ENCODE measurements at places on chromosomes 7 and 10.

GRCh38 chr10:97411406-97411805 lies 10.3 kb upstream of the RRP12 start:
- no peak for DNase-seq

DNA sequence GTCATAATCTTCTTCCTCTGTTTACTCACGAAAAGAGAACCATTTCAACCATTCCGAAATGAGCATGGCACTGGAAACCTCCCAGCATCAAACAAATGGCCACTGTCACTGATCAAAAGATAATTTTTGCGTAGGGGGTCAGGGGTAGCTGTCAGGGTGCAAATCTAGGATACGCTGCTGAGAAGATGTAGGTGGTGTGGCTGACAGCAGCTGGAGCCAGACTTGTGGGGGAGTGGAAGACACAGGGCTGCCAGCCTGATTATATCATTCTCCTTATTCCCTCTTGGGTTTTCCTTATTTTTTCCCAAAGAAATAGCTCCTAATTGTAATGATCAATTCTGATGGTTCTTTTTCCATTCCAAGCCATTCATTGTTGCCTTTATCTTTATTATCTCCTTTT lies 266.1 kb downstream of the SORCS1 start:
- DNase-seq, result no peak

GRCh38 chr7:8363407-8364015 lies 69.9 kb upstream of the NXPH1 start:
- DNase-seq, result no peak

GRCh38 chr10:111107023-111107422 lies 30.2 kb downstream of the ADRA2A start:
- no peak for DNase-seq

DNA sequence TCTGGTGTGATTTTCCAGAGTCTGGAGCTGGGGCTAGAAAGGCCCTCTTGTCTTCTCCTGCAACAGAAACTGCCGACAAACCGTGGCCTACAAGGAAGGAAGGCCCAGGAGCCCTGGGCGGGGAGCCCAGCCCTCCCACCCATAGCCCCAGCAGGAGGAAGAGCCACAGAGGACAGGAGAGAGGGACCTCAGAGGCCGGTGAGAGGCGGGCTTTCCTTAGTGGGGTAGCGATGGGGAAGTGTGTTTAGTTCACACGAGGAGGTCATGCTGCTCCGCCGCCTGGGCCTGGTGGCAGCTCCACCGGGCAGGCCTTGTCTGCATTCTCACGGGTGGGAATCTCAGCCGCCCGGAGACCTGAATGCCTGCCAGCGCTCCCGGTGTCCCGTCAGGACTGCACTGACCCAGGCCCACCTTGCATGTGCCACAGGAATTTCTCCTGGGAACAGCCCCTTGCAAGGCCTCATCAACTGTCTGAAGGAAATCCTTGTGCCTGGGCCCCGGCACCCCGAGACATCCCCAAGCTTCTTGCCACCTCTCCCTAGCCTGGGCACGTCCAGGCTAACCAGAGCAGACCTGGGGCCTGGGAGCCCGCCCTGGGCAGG lies 50.9 kb downstream of the ZNF467 start:
- no peak for DNase-seq

GRCh38 chr7:147022056-147022455 lies 905.5 kb downstream of the CNTNAP2 start:
- DNase-seq, result no peak

- DNase-seq, result no peak
These were observed 40.9 kb upstream of the FAM20C start for GRCh38 chr7:151346-152050.

GRCh38 chr10:102185811-102186527 lies 33.8 kb downstream of the NOLC1 start:
- DNase-seq, result no peak

DNA sequence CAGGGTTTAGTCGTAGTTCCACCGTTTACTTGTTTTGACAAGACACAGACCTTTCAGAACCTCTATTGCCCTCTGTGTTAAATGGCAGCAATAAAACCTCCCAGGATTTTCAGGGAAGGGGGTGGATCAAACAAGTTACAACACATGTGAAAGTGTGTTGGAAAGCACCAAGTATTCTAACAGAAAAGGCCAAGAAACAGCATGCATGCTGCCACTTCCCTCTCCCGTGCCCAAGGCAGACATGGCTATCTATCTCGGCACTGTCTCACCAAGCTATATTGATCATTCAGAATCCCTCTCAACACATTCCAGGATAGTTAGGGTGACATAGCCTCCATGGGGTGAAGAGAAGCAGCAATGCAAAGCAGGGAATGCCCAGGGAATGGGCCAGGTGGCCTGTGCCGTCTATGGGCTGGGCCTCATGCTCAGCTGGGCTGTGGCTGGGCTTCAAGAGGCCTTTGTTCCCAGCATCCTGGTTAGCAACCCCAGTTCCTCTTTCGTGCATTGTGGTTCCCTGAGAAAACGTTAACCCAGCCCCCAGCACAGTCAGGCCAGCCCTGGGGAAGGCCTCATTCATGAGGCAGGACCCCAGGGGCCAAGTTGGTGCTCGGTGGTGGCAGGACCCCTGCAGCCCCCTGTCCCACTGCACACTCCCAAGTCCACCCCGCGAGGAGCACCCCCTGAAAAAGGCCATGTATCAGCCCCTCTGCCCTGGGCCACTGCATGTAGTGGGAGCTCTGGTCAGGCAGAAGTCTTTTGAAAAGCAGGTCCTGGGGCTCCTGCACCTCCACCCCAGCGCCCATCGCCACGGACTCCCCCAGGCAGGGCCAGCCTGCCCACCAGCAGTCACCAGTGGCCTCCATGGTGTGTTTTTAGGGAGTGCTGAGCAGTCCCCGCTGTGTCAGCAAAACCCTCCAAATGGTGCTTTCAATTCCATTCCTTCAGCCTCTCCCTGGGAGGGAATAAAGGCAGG lies 25.5 kb downstream of the VSIR start:
- DNase-seq, result no peak

GRCh38 chr7:148615085-148615730 lies 24.6 kb downstream of the C7orf33 start:
- DNase-seq, result no peak

DNA sequence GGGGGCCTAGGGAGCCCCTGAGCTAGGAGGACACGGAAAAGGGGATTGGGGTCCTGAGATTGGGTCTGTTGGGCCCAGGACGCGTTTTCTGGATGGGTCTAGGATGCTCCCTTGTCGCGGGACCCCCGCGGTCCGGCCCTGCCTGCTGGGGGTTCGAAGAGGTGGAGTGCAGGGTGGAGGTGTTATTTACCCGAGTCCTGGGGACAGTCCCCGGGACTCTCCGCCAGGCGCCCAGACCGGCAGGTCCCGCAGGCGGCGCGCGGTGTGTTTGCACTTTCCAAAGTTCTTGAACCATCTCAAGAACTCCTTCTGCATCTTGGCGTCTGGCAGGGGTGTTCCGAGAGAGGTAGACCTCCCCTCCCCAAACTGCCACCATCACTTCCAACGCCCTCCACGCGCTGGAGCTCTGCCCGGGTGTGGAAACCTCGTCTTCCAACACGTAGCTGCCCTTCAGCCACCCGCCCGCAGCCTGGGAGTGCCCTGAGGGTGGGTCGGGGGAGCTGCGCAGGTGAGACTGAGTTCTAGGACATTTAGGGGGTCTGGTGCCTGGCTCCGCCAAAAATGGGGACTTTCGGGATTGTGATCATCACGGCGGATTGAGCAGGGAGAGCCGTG lies 569 bp downstream of the CAV1 start:
- DNase-seq, result no peak

GRCh38 chr10:22606164-22606614 lies 108.2 kb downstream of the PIP4K2A start:
- no peak for DNase-seq

DNA sequence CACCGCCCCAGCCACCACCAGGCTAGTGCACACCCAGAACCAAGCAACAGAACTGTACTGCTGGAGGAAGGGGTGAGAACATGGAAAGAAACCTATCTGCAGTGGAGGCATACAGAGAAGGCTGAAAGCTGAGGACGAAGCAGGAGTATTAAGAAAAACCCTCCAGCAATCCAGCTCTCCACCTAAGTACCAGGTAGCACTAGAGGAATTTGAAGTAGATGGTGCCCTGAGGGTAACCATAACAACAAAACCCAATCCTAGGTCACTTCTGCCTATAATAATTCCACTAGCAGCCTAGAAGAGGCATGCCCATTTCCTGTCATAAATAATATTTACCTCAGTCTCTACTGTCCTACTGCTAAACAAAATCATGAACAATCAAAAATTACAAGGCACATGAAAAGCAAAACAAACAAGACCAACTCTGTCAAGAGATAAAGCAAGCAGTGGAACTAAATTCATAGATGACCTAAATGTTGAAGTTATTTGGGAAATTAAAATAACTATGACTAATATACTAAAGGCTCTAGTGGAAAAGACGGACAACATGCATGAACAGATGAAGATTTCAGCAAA lies 51.1 kb downstream of the HYCC1 start:
- no peak for DNase-seq

DNA sequence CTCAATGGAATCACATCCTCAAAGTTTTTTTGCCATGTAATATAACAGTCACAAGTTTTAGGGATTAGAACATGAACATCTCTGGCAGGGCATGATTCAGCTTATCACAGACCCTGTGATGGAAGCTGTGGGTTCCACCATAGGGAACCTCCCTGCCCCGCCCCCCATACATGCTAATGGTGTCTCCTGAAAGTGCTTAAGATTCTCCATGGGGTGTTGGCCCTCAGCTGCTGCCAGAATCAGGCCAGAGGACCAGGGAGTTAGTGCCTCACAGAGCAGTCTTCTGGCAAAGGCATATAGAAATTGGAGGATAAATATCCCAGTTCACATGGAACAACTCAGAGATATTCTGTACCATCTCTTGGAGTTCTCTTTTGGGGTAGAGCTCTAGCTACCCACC lies 119.4 kb downstream of the RAB11FIP2 start:
- DNase-seq, result no peak

DNA sequence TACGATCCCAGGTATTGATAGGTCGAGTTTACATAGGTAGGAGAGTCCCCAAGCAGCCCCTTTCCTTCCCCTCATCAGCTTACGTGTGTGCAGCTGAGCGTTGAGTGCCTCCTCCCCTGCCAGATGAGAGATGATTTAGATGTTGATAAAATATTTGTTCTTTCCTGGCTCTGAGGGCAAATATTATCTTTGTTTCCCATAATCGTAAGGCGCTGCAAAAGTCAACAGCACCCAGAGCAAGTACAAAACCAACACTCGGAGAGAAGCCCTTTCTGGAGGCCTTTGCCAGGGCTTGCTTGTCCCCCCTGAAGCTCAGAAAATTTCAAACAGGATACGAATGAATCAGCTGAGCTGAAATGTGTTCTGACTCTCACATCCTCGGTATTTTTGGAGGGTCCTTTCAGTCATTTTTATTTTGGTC lies 683.2 kb downstream of the LRMDA start:
- no peak for DNase-seq

GRCh38 chr7:41999736-42000283 lies 237.2 kb downstream of the GLI3 start:
- DNase-seq, result no peak

DNA sequence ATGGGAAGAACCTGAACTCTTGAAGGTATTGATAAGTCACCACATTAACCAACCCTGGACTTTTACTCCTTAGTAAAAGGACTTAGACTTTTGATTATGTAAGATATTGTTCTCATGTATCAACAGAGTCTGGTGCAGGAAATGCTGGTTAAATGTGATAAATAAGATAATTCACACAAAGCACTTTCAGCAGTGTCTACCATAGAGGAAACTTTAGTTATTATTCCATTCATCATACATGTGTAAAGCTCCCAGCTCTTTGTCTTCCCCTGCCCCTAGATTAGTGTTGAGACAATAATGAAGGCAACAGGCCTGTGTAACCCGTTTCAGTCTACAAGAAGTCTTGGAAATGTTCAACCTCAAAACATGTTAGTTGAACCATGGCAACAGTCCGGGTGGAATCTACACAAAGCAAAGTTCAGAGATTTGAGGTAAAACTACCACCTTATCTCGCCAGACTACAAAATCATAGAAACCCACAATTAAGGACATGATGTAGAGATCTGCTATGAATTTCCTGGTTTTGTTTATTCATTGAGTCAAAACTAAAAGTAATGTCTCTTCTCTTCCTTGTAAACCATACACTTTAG lies 109.9 kb upstream of the ADO start:
- no peak for DNase-seq

GRCh38 chr7:1512781-1513656 lies 8.8 kb upstream of the INTS1 start:
- DNase-seq, result peak; percentile 20

- DNase-seq, result no peak
These were observed 3.9 kb downstream of the LRIT1 start for GRCh38 chr10:84237199-84238051.

DNA sequence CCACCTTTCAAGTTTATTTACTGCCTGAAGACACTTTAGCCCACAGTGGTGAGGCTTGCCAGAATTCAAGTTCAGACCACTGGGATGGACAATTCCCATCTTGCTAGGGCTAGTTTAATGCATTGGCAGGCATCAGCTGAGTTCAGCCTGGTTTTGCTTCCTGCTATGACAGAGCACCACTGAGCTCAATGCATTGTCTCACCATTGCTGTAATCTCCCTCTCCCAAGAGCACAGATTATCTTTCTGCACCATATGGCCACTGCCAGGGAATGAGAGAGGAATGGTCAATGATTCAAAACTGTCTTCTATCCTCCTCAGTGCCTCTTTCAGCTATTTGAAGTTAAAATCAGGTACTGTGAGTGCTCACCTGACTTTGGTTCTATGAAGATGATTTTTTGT lies 160.8 kb downstream of the XPNPEP1 start:
- DNase-seq, result no peak

DNA sequence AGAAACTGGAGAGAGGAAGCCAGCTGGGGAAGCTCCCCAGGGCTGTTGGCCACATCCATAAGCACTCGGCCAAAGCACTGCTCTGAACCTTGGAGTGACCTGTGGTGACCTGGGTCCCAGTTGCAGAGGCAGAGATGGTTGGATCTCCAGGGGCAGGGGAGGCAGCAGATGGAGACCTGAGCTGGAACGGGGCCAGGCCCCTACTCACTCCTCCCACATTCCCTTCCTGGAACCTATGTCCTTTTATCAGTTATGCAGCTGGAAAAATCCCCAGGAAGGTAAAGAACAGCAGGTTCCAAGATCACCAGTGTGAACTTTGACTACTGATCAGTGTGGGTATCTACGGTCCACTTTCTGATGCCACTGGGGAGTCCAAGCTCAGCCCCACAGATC lies 9.6 kb upstream of the PNLIPRP2 start:
- DNase-seq, result no peak

- no peak for DNase-seq
These were observed 192.0 kb upstream of the HABP2 start for GRCh38 chr10:113360870-113361269.

GRCh38 chr10:87837445-87837844 lies 19.4 kb upstream of the ATAD1 start:
- DNase-seq, result no peak

- DNase-seq, result no peak
These were observed 125.7 kb upstream of the FAM3C start for GRCh38 chr7:121521711-121522400.

GRCh38 chr7:38539477-38540081 lies 91.6 kb downstream of the AMPH start:
- DNase-seq, result no peak

- DNase-seq, result no peak
These were observed 33.7 kb upstream of the NAMPT start for GRCh38 chr7:106318482-106318881.
